ENCODE measurements at places on chromosomes 1 and 21.

DNA sequence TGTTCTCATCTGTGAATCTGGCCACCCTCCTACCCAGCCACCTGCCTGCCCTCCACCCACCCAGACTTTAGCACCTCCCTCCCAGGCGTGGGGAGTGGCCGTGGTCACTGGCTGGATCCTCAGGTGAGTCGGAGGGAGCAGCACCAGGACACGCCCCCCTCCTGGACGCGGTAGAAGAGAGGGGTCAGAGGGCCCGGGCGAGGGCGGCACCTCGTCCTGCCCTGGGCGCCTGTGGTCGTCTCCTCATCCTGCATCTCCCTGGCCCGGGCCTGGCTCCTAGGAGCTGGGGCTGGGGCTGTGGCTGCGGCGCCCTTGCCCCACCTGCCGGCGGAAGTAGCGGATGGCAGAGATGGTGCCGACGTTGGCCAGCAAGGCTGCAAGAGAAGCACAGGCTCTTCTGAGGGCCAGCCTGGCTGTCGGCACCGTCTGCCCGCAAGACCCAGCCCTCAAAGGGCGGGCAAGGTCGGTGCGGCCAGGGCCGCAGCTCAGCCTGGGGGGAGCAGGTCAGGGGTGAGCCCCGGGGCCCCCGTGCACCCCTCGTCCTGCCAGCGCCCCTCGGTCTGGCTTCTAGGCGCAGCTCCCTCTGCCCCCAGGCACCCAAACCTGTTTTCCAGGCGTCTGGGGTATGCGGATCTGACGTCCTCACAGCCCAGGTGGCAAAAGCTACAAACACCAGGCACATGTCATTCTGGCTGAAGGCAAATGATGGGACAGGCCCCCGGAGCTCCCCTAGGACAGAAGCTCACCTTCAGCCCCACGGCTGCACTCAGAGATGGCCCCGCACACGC lies 5.8 kb downstream of the PERM1 start:
- peak; percentile 56 for DNase-seq

- no peak for DNase-seq
These were observed 21.4 kb downstream of the LIN9 start for GRCh38 chr1:226287587-226287986.

GRCh38 chr21:14962217-14962616 lies 102.6 kb downstream of the NRIP1 start:
- DNase-seq = no peak

- DNase-seq = no peak
These were observed 109.8 kb downstream of the PLPPR4 start for GRCh38 chr1:99374109-99374508.

Measured in activated naive CD4-positive, alpha-beta T cell treated with Interleukin-2 at 50 U/mL for 16 hours (primary cell).